ENCODE measurements at places on chromosomes 7 and 10.

DNA sequence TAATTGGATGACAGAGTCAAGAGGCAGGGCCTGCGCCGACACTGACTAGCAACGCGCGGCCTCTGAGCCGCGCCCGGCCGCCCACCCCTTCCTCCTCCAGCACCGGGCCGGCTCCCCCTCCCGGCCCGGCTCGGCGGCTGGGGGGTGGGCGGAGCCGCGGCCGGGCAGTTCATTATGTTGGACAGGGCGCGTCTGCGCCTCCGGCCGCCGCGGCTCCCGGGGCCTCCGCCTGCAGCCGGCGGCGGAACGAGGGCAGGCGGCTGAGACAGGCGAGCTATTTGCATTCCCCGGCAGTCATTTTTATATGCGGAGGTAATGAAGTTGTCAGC, 106.7 kb downstream of the SNX10 start:
- DNase-seq = no peak

DNA sequence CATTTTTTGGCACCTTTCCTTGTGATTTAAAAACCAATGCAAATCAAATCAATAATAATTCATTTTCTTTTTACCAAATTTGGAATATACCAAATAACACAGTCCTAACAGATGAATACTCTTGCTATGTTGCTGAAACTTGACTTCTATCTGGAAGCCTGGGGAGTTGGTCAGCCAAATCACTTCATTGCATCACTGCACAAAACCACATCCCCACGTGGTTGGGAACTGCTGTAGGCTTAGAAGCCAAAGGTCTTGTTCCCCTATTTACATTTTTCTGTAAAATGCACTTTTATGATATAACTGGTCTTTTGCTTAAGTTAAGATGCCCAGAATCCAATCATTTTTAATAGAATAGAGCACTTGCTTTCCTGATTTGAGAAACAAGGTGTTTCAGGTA, 15.2 kb downstream of the GPR85 start:
- no peak for DNase-seq

DNA sequence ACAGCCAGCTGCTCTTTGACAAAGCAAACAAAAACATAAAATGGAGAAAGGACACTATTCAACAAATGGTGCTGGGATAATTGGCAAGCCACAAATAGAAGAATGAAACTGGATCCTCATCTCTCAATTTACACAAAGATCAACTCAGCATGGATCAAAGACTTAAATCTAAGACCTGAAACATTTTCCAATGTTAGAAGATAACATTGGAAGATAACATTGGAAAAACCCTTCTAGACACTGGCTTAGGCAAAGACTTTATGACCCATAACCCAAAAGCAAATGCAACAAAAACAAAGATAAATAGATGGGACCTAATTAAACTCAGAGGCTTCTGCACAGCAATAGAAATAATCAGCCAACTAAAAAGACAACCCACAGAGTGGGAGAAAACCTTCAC, 425.7 kb upstream of the SEMA3D start:
- no peak for DNase-seq

DNA sequence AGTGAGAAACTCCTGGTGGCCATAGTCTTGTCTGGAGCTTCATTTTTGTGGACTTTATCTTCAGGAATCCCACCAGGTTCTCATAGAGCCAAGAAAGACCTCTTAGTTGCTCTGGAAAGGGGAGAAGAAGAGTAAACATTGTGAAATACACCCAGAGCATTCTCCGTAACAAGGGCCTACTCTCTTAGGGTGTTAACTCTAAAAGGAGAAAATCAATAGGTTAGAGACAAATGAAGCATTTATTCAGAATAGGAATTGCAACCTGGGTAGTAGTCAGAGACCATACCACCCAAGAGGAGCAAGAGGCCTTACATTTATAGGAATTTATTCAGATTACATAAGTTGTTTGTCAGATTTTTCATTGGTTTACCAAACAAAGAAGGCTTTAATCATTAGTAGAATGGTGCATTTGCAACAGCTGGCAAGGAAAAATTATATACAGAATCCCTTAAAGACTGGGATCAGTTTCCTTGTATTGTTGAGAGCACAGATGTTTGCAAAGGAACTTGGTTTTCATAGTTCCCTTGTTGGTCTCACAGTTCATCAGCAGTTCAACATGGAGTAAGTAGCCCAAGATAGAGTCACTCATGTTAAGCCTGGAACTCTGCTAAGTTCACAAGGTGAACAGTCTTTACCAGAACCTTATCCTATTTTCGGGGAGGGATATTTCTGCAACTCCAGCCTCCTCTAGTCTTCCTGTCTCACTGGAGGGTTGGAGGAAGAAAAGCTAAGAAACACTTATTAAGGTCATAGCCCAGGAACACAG, 53.2 kb upstream of the TMEM140 start:
- no peak for DNase-seq

DNA sequence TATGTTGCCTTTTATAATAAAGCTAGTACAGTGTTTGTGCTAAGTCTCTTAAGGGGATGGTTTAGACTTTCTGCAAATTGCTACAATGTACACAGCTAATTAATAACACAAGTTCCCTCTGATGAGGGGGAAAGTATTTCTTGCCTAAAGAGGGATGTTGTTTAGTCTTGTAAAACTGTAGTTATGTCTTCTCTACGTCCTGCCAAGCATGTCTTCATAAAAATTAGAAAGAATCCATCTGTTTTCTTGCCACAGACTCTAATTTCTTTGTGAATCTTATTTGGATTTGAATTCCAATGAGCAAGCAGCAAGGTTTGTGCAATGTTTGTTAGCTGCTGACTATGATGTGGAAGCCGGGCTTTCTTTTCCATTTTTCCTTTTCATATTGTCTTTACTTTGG, 28.2 kb downstream of the ADARB2 start:
- no peak for DNase-seq

- no peak for DNase-seq
Measured at GRCh38 chr10:33093362-33093761, 135.3 kb upstream of the ITGB1 start.

DNA sequence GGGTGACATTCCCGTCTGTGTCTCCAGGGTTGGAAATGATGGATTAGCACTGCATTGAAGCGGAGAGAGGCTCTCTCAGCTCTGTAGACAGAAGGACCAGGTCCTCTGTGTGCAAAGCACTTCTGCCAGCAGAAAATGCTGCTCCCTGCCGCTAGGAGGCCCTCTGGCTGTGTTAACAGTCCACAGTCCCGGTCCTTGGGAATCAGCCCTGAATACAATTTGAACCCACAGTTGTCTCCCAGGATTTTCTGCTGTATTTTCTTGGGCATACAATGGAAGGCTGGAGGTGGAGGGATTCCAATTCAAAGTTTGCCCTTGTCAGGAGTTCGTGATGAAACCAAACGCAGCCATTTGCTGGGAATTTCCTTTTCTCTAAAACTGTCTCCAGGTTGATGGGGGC, 205.2 kb downstream of the GLRX3 start:
- no peak for DNase-seq

DNA sequence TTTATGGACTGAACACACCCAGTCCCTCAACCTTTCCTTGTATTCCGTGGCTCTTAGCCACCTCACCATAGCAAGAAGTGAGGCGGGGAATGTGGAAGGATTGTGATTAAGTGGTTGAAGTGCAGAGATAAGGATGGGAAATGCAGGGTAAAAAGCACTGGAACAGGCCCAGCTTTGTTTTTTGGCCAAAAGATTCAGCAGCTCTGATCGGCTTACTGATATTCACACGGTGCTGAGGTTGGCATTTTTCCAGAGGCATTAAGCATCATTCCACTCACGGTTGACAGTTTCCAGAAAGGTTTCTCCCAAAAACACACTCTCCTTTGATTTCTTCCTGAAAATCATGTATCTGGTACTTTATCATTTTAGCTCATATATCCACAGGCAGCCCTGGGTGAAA, 544.2 kb downstream of the CNTNAP2 start:
- no peak for DNase-seq

- no peak for DNase-seq
Measured at GRCh38 chr10:77904100-77904840, 22.3 kb downstream of the DLG5 start.
